Mucosa of descending colon (tissue), 3 donors: ENCODE measurements at places on chromosomes 2 and 18.
A peak's percentile ranks its signal among the peaks of the same experiment; 100 is the strongest.

DNA sequence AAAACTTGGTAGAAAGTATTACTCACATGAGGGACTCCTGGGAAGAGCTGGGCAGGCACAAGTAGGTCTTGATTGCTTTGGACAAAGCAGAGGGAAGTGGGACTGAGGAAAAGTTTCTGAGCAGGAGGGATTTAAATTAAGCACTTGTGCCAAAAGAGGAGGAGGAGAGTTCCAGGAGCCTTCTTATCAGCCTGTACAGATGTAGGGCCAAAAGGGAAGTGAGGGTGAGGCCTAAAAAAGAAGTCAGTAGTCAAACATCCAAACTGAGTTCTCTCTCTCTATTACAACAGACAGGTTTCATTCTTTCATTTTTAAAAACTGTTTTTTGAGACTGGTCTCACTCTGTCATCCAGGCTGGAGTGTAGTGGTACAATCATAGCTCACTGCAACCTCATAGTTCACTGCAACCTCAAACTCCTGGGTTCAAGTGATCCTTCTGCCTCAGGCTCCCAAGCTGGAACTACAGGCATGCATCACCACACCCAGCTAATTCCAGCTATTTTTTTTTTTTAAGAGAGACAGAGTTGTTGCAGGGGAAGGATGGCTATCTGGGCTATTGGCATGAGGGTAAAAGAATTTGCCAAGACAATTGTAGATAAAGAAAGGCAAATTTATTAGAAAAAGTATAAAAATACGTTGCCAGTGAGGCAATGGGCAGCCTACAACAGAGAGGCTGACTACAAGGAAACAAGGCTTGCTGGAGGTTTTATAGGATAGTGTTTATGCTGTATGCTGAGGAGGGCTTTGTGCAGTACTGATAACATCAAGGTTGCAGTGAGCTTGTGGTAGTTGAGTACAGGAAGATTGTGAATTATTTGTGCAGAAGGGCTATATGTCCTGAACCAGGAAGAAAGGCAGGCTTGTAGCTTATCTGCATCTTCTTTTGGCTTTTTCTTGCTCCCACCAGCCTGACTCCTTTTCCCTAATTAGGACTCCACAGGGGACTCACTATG, 29.0 kb downstream of the CFAP210 start:
- DNase-seq: no peak

- DNase-seq: peak; percentile 21
Observed at GRCh38 chr2:239167766-239168444, 232.9 kb downstream of the HDAC4 start.

DNA sequence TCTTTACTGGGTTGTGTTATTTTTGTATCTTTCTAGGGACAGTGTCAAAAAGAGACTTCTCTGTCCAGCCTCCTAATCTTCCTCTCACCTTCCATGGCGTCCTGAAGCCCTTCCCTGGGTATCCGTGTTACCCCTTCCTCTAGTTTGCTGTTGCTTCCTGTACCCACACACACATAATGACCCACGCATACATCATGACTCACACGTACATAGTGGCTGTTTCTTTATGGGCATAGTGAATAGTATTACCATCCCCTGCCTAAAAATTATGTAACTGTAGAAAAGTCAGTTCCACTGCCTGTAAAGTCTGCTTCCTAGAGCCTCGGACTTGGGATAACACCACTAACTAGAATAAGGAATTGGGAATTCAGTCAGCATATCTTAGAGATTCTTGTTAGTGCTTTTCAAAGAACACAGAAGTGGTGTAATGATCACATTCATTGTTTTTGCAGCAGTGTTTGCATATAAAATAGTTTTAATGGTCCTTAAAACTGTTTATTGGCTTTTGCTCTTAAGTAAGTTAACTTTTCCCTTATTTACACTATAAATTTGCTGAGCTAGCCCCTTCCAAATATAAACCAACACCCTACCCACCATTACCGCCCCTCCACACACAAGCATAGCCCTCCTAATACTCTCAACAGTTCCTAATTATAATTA, 308.4 kb upstream of the RAB12 start:
- DNase-seq: no peak

GRCh38 chr18:77062518-77063003, 70.0 kb downstream of the MBP start:
- DNase-seq: no peak

DNA sequence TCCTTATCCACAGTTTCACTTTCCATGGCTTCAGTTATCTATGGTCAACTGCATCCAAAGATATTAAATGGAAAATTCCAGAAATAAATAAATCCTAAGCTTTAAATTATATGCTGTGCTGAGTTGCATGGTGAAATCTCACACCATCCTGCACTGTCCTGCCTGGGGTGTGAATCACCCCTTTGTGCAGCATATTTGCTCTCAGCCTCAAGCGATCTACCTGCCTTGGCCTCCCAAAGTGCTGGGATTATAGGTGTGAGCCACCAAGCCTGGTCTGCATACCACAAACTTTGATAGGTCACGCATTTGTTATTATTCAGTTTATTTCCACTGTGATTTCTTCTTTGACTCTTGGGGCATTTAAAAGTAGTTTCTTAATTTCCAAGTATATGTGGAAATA, 117.2 kb downstream of the SPIRE1 start:
- no peak for DNase-seq

DNA sequence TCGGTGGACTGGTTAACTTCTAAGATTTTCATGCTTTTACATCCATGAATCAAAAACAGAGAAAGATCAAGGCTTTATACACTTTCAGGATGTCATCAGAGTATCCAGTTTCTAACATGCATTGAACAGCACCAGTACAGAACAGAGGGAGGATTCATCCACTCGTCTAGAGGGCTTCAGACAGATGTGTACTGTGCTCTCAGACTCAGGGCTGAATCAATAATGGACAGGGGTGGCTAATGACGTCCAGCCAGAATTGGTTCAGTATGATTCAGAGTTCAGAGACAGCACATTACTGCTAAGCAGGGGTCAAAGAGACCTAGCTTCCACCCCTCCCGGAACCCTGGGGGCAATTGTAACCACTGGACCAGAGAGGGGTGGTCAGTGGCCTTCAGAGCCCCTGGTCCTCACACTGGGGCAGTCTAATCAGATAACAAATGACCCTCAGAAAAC, 37.3 kb downstream of the RNU4ATAC start:
- no peak for DNase-seq

- no peak for DNase-seq
Observed at GRCh38 chr2:60429681-60430080, 123.8 kb downstream of the BCL11A start.

GRCh38 chr2:129175051-129175450, 804.4 kb upstream of the RAB6C start:
- no peak for DNase-seq

DNA sequence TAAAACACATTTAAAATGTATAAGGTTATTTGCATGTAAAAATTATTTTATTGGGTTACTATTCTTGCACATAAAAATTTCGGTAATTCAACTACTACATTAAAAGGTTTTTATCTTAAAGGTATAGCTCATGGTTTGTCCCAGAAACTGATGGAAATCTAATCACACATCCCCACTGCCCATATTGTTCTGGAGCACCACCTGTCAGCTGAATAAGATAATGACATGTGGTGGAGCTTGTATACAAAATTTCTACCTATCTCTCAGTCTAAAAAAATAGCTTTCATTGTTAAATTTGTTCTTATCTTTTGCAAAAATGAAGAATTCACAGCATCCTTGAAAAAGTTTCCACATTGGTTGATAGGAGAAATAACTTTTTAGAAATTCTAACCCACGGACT, 18.3 kb downstream of the ERBB4 start:
- DNase-seq: no peak

DNA sequence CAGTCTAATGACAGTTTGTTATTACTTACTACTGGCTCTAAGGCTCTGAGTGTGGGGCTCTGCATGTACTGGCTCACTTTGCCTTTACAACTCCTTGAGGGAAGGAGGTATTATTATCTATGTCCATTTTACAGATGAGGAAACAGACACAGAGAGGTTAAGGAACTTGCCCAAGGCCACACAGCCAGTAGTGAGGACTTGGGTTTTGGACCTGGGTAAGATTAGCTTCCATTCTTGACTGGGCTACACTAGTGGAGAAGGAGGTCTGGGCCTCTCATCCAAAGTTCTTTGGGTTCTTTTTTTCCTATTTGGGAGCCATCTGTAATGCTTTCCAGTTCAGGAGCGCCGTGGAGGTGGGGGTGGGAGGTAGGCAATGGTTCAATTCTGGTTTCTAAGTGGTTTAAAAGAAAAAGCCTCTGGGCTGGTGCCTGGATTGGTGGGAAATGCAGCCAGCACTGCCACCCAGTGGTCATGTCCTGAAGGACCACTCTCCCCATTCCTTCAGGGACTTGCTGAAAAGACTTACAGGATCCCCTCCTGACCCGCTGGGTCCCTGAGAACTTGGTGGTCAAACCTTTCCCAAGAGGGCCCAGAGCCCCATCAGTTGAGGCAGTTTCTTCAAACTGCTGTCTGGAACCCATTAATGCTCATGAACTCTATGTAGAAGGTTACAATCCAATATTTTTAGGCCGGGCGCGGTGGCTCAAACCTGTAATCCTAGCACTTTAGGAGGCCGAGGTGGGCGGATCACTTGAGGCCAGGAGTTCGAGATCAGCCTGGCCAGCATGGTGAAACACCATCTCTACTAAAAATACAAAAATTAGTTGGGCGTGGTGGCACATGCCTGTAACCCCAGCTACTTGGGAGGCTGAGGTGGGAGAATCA, 38.6 kb upstream of the NOTO start:
- no peak for DNase-seq

- no peak for DNase-seq
Observed at GRCh38 chr2:158211502-158211901, 109.8 kb downstream of the UPP2 start.

DNA sequence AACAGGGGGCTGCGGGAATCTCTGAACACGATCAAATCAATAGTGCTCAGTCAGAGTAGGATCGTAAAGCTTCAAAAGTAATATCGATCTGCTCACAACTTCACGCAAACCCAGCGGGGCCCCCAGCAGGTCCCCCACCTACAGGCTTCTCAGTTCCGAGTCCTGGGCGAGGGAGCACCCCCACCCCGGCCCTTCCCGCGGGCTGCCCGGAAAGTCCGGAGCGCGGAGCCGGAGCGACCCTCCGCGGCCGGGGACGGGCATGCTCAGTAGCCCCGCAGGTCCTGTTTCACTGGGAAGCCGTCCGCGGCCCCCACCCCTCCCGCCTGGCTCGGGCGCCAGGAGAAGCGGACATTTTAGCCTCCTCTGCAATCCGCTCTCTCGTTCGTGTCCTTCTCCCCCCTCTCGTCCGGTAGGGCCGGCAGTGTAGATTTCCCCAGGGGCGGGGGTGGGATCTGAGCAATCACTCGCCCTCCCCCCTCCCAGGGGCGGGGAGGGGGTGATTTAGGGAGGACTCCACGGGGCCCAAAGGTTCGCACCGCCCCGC, 3.3 kb upstream of the SPRED2 start:
- DNase-seq: peak; percentile 83

DNA sequence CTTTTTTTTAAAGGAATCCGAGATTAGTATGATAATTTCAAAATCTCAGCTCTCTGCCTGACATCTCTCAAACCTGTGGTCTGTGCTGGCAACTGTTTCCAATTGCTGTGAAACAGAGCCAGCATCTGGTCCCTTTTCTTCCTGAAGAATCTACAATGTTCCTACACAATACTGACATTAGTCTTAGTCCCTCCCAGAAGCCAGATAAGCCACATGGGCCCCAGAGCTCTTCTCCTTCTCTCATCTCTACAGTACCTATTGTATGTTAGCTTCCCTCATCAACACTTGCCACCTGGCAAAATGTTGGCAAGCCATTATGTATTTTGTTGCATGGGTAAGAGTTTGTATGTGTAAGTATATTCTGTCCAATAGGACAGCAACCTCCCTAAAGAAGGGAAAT, 62.9 kb upstream of the CDKL4 start:
- DNase-seq: no peak

DNA sequence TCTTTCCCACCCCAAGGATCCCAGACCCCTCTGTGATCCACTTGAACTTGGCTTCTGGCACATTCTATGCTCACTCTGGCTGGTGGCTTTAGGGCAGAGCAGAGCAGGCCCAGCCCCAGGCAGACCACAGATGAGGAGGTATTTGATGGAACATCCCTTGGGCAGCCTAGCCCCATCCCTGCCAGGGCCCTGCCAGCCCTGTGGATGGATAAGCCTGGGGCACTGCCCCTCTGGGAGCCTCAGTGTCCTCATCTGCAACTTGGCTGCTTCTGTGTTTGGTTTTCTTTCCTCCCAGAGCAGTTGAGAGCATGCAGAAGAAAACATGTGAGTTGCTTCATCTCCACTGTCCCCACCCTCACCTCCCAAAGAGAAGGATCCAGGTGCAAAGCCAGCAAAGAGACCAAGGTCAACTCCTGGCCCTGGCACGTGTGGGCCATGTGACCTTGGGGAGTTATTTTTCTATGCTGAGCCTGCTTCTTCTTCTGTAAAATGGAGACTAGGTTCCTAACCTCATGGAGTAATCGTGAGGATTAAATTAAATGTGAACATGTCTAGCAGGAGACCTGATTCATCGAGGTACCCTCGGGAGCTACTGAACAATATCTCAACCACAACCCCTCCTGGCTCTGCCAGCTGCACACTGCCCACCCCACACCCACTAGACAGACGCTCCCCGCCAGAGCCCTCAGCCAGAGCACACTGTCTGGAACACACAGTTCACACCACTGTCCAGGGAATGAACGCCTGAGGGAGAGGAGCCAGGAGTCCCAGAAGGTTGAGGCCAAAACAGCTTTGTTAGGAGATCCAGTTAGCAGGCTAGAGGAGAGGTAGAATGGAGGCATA, 14.6 kb upstream of the TNS1 start:
- no peak for DNase-seq

- peak; percentile 64 for DNase-seq
Observed at GRCh38 chr18:80171054-80171872, 62.2 kb downstream of the ADNP2 start.

DNA sequence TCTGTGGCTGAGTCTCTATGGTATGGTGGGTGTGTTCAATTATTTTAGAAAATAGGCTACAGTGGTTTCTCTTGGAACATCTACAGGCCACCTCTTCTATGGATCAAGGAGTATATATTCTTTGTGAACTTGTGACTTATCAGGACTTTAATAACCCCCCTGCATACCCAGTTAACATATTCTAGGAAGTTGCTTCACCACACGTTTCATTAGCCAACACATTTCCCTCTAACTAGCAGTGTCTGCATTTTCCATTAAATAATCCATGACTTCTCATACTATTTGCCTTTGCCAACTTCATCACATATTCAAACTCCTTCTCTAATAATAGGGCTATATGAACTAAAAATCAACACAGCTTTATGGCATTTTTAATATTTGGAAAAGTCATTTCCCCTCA, 187.6 kb upstream of the ARL4C start:
- no peak for DNase-seq
